ENCODE measurements at places on chromosomes 3 and 15.

GRCh38 chr15:44394062-44394461 is 33.4 kb upstream of the CTDSPL2 start:
- DNase-seq = no peak

DNA sequence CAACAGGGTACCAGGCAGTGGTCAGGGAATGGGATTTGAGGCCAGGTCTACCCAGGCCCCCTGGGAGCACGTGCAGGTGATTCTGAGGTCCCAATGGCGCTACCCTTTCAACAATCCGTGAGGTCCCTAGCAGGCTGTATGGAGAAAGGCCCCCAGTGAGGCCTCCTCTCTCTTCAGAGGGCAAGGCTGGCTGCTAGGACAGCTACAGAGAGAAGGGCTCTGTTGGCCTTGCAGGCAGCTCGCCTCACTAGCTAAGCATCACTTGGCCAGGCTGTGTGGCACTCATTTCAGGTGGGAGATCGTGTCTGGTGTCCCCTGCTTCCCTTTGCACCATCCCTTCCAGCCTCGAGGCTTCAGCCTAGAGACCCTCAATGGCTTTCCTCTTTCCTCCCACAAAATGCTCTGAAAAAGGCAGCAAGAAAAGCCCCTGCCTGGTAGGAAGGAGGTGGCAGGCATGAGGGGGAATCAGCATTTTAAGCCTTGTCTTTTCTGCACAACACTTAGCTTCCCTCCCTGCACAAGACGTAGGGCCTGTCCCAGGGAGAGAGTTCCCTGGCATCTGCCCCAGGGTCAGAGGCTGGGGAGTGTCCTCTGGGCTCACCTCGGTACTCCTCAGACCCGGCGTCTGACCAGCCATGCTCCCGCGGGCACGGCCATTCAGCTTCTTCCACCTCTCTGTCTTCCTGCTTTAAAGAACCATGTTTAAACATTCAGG is 111.8 kb downstream of the ASB7 start:
- DNase-seq = no peak

DNA sequence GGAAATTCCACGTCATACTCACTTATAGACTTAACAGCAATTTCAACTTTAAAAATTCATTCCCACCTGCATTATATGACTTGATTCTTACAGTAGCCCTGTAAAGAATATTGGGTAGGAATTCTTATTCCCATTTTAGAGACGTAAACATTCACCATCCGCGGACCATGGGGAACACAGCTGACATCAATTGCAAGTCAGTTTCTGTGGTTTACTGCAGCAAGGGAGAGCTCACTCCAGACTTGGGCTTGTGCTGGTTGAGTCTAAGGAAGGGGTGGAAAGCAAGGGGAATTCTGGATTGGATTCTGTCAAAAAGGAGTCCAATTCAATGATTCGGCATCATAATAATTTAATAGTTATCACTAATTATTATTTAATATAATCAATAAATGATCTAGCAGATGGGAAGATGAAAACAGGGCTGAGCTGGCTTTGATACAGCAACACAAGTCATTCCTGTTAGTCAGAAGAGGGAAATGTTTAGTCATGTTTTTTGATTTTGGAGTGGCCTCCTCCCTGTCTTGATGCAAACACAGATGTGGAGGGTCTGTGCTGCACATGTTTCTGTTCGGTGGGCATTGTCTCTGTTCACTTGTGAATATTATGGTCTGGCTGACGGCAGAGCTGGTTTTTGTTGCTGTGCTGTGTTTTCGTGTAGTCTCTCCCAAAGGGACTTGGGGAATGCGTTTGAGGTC is 9.7 kb downstream of the LIPC start:
- no peak for DNase-seq

- no peak for DNase-seq
These were observed 651.0 kb upstream of the ARPP21 start for GRCh38 chr3:34988296-34988695.

DNA sequence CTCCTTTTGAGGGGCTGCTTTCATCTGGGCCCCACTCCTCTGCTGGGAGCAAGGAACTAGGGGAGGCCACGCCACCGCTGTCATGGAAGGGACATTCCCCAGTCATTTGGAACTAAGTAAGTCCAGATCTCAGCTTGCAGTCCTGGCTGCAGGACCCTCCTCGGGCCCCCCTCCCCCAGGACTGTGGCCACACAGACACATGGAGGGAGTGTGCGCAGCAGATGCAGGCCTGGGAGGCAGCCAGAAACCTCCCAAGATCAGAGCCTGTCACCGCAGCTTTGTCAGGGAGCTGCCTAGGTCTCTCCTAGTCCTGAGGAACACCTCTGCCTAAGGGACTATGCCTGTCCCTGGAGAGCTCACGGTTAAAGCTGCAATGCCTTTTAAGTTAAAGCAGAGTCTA is 7.3 kb upstream of the SEMA3F start:
- DNase-seq = no peak

DNA sequence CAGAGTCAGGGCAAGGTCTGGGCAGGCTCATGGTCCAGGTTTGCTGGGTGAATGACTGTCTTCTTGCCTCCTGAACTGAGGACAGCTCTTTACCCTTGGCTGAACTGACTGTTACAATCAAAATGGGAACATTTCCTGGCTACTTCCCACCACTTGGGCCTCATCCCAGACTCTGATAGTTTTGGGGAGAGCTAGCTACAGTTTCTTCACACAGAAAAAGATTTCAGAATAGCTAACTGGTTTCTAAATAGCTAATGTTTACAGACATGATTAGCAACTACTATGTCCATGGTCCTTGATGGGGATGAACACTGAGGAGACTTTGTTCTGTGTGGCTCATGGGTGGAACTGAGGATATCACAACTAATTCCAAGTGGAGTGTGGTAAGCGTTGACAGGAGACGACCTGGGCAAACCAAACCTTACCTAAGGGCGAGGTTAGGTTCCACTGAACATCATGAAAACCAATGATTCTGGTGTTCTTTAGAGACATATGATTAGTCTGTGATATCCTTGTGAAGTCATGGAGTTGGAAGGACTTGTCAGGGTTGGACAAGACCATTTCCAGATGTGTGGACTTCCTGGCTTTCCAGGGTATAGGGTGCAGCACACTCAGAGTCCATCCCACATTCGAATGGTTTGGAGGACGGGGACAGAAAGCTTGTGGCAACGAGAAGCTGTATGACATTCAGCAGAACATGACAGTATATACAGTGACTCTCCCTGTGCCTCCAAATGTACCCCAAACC is 7.3 kb downstream of the ALPK3 start:
- DNase-seq = no peak

GRCh38 chr15:25797511-25797935 is 65.6 kb downstream of the ATP10A start:
- DNase-seq = no peak

GRCh38 chr3:139534992-139535879 is 4.3 kb downstream of the RBP1 start:
- DNase-seq = no peak

- DNase-seq = peak; percentile 9
These were observed at the start of gene IL12A for GRCh38 chr3:159988617-159989271. IL12A (plus strand) TSS chr3:159988835.

- no peak for DNase-seq
These were observed 64.7 kb downstream of the WNT7A start for GRCh38 chr3:13815088-13815683.

- no peak for DNase-seq
These were observed 27.3 kb upstream of the DUSP7 start for GRCh38 chr3:52083556-52084087.

- DNase-seq = no peak
These were observed 302.8 kb downstream of the FHIT start for GRCh38 chr3:60948488-60948887.

DNA sequence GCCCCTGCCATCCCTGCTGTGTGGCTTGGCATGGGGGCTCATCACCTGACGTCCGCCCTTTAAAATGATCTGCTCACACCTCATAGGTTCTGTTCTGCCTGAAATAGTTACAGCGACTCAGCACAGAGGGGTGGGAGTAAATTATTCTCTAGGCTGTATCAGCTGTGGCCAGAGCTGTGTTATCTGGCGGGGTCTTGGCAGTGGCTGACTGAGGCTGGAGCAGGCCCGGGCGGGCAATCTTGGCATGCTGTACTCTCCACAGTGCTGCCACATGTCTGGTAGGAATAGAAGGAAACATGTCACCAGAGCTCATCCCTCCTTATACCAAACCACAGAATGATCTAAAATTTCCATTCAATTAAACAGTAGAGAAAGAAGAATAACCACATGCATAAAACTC is 499.9 kb upstream of the LMCD1 start:
- DNase-seq = no peak

DNA sequence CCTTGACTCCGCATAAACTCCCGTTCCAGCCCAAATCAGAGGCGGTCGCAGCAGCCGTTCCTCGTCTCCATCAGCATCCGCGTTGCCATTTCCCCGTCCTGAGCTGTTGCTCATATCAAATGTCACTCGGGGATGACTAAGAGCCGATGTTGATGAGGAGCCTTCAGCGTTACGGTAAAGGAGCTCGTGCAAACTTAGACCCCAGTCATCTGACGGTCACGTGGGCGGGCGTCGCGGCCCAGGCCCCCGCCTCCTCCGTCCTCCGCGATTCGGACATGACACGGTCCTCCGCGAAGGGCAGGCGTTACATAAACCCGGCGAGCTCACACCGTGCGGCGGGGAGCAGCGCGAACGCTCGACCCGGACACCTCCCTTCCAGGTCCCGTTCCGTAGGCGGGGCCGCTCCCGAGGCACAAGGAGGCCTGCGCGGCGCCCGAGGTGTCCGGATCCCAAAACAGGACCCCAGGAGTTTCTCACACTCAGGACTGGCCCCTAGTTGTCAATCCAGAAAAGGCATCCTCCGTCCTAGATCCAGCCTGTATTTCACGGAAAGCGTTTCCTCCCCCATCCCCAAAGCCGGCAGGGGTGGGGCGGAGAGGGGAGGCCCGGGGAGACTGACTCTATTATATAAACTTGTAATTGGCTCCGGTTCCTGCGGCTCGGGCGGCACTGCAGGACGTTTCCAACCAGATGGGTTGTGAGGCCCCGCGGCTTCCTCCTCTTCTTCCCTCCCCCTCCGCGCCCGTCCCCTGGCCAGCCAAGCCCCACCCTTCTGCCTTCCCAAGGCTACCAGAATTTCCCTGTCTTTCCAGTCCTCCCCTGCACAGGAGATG is 100.0 kb upstream of the IGF1R start:
- no peak for DNase-seq

GRCh38 chr15:101293122-101293521 is 1.9 kb downstream of the SNRPA1 start:
- DNase-seq = peak; percentile 34

GRCh38 chr15:83198476-83198875 is 9.1 kb downstream of the HDGFL3 start:
- DNase-seq = no peak

- DNase-seq = no peak
These were observed 3.0 kb upstream of the ANO10 start for GRCh38 chr3:43624619-43625305.

Measured in NCI-H187 (cell line).